ENCODE measurements at places on chromosomes 5 and 9.

DNA sequence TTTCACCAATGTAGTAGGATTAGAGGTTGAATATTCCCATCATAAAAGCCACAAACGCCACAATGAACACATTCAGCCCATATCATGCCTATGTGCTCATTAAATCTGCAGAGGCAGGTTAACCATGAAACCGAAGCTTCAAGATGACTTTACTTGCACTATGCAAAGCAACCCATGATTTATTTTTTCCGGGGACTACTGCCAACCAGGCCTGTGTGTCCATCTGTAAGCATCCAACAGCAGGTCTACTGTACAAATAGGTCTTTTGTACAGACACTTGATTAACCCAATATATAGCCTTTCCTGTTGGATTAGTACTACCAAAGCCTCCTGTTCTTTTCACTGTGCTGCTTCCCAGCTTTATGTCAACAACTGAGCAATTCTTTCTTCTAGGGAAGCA lies 104.9 kb upstream of the CDH10 start:
- no peak for DNase-seq

GRCh38 chr9:12162181-12162815 lies 530.9 kb upstream of the TYRP1 start:
- no peak for DNase-seq

DNA sequence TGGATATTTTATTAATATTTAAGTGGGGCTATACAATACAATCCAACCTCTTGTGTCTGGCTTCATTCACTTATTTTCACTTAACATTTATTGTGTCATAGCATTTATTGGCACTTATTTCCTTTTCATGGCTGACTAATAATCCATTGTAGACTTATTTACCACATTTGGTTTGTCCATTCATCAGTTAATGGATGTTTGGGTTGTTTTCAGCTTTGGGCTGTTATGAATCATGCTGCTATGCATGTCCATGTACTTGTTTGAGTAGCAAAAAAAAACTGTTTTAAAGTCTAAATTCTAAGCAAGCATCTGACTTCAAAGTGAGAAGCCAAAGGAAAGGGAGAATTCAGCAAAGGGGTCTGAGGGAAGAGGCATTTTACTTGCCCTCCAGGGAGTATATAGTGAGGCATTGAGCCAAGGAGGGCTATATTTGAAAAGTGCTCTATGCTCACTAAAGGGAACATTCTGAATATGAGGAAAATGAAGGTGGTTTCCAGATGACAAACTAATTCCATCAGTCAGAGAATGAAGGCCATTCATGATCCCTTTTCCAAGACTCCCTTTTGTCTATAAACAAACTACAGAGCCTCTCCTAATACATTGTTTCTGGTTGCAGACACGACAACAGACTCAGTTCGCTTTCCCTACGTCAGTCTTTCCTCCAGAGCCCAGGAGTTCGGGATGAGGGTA lies 532.8 kb upstream of the KLF4 start:
- DNase-seq, result no peak

GRCh38 chr5:174624733-174625522 lies 99.5 kb upstream of the MSX2 start:
- DNase-seq, result no peak

DNA sequence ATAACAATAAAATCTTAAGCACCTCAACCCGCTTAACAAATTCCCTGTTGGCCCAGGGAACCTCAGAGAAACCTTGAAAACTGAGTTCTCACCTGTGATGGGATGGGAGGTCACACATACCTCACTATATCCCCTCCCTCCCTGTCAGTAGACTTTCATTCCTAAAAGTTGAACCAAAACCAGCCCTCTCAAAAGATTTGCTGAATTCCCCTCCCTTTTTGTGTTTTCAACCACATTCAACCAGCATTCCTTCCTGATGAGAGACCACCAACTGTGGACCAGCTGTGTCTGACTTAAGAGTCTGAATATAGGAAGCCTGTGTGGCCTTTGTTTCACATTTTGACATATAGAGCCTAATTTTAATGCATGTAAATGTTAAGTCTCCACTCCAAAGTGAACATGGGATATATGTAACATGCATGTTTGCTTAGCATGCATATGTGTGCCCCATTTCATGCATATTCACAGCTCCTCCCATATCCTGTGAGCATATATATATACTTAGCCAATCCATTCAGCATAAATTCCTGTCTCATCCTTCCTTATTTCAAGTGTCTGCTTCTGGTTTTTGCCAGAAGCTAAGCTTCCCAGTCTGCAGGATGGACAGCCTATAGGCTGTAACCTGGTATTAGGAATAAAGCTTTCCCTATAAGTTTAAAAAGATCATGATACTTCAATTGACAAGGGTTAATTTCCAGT lies 604.6 kb downstream of the PTPRD start:
- no peak for DNase-seq

- peak; percentile 50 for DNase-seq
Observed at GRCh38 chr5:10987925-10988504, 227.0 kb upstream of the DAP start.

DNA sequence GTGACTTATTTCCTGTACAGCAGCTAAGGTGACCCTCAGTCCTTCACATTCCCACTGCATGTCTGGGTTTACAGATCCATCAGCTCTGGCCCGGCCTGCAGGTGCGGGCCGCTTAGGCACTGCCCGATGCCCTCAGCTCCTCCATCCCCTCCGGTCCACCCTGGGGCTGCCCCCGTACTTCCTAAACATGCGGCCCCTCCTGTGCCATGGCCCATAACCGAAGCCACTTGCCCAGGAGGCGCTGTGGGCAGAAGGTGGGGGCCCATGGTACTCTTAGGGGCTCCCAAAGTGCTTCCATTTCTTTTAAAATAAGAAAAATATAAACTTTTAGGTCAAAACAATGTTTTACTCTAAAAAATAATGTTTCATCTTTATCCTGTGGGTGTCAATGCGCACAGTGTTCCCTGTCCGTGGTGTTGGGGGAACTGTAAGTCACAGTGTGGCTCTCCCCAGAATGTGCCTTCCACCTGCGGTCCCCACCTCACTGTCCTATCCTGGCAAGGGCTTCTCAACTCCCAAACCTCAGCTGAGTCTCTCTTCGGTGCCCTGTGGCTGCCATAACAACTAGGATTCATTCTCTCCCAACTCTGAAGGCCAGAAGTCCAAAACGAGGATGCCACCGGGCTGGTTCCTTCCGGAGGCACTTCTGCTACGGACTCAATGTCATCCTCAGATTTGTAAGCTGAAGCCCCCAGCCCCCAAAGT lies 132.7 kb upstream of the LPCAT1 start:
- DNase-seq, result no peak

- no peak for DNase-seq
Observed at GRCh38 chr9:132631280-132631679, 38.5 kb downstream of the DDX31 start.

DNA sequence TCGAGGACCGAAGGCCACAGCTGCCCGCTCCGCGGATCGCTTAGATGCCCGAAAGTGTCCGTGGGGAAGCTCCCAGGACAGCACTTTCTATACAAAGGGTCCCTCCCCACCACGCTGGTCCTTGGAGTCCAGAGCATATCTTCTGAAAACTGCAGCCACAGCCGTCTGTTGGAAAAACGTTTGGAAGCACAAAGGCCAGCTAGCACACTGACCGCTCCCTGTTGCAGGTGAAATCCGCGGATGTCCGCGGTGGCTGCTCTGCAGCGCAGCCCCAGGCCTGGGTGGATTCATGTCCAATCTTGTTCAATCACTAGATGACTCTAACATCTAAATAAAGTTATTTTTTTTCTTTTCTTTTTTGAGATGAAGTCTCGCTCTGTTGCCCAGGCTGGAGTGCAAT lies 32.8 kb upstream of the FANCC start:
- no peak for DNase-seq

DNA sequence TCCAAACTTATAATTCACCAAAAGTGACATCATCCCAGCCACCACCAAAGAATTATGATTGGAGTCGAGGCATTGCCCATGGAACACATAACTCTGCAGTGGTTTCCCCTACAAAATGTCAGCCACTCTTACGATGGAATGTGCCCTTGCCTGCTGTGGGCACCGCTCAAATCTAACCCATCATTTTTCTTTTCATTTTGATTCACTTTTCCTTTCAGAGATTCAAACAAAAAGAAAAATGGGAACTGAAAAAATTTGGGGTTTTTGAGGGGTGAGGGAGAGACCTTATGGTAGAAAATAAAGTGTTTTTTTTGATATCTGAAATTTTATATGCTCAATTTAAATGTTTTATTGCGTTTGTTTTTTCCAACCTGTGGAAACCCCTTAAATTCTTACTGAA lies 28.1 kb downstream of the SMARCA2 start:
- DNase-seq, result no peak

GRCh38 chr5:167305591-167306213 lies 985.7 kb upstream of the WWC1 start:
- no peak for DNase-seq

- no peak for DNase-seq
Observed at GRCh38 chr5:176884571-176884890, 14.6 kb downstream of the HK3 start.

DNA sequence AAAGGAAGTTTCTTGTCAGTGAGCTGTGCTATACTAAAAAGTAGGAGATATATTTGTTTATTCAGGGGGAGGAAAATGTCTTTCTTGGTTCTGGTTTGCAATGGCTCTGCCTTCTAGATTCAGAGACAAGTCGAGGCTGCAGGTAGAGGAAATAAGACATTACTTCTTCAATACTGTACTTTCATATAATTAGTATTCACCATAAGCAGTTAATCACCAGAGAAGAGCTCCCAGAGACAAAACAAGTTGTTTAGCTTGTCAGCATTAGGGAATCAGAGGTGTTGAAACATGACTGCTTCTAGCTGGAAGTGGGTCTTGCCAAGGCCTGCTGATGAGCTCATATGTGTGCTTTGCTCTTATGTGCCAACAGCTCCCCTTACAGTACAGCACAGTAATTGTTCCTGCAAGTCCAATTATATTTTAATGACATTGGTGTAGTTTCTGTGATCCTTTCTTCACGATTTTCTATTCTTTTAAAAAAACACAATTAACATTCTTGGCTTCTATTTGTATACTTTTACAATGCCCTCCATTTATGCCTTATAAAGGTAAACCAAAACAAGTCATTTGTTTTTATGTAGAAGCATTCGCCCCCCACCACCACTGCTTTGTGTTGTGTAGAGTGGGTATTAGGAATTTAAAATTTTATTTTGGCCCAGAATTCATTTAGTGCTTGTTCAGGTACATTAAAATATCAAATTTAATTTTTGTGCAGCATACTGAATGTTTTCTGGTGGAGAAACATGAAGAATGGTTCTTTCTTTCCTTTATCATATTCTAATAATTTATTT lies 112.2 kb downstream of the RPS23 start:
- peak; percentile 10 for DNase-seq

GRCh38 chr5:3182133-3182876 lies 413.3 kb upstream of the IRX1 start:
- no peak for DNase-seq

Data from activated CD4-positive, alpha-beta T cell treated with anti-CD3 and anti-CD28 coated beads for 4 hours (primary cell).